ENCODE measurements at places on chromosomes 6 and 20.

DNA sequence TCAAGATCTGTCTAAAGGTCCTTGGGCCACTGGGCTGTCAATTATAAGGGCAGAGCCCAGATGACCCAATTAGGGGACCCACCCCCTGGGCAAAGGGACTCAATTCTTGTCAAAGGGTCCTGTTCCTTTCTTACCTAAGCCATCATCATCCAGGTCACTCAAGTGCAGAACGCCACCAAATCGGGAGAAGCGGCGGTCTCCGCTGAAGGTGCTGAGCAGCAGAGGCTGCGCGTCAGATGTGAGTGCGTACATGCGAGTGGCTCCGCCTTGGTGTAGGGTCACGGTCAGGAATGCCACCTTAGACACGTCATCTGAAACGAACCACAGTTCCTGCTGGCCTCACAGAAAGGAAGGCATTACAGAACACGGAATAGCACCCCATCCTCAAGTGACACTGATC lies 34.2 kb downstream of the MRS2 start:
- no peak for DNase-seq

- DNase-seq: peak; percentile 68
These were observed 248.0 kb downstream of the CDH26 start for GRCh38 chr20:60206259-60206658.

GRCh38 chr20:20815711-20816455 lies 103.4 kb upstream of the RALGAPA2 start:
- no peak for DNase-seq

GRCh38 chr6:82057846-82058554 lies 189.5 kb downstream of the IBTK start:
- no peak for DNase-seq

GRCh38 chr6:41214559-41215238 lies 13.4 kb upstream of the TREML4 start:
- DNase-seq: no peak

GRCh38 chr6:52995913-52996645 lies 995 bp upstream of the GSTA4 start:
- peak; percentile 90 for DNase-seq

- no peak for DNase-seq
These were observed 146.4 kb downstream of the RPS12 start for GRCh38 chr6:132960720-132961119.

DNA sequence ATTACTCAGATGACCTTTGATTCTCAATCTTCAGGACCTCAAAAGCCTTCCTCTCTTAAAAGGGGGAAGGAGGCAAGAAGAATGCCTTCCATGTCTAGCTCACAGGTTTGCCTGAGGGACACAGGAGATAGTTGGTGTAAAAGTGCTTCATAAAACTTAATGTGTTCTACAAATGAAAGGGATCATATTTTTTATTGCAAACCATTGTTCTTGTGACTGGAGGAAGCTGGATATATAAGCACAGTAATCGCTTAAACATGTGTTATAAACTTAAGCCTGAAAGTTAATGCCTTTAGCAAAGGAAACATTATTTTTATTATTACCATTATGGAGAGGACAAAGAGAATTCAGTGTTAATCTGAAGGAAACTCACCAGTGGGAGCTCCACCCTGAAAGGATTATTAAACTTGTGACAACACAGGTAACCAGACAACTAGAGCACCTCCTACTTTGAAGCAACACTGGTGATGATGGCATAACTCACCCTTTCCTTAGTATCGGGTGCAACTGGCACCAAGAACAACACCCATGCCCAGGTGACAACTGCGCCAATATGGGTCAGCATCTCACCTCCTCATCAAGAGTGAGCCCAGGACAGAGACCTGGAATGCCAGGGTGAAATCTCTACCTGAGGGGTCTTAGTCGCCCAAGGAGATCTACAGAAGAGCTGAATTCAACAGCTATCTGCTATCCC lies 288.7 kb upstream of the PRDM1 start:
- no peak for DNase-seq

- peak; percentile 78 for DNase-seq
These were observed 29.6 kb downstream of the RAMACL start for GRCh38 chr6:166556863-166557322.

DNA sequence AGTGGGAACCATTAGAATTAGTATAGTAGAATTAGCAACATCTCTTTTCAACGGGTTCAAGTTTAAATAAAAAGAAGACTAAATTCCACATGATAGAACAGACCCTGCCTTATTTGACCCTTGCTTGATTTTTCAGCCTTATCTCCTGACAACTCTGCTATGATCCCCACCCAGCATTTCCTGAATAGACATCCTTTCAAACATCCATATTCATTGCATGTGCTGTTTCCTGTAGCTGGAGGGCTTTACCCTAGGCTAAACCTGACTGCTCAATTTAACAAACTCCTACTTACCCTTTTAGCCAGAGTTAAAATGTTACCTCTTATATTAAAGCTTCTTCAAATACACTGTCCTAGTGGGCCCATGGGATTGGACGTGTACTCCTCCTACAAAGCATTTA lies 594.8 kb upstream of the ARID1B start:
- no peak for DNase-seq

GRCh38 chr6:56311533-56312448 lies 64.4 kb upstream of the COL21A1 start:
- no peak for DNase-seq

GRCh38 chr20:57409672-57410397 lies 18.6 kb downstream of the RBM38 start:
- no peak for DNase-seq
